Amniotic stem cell (primary cell): ENCODE measurements at places on chromosomes 7 and 10.

DNA sequence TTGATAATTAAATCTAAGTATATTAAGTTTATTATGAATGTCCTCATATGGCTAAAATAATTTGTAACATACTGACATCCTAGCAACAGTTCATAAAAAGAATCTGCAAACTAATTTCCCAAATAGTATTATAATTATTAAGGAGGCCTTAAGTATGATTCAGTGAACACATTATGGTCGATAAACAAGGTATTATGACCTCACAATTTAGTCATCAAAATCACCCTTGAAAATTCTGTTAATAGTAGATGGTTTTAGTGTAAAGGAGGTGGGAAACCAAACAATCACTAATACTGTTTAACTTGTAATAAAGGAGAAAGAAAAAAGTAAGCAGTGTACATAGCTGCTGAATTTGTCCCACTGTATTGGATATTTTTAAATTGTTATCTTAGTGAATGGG, 2.1 kb downstream of the ETV1 start:
- DNase-seq: no peak

DNA sequence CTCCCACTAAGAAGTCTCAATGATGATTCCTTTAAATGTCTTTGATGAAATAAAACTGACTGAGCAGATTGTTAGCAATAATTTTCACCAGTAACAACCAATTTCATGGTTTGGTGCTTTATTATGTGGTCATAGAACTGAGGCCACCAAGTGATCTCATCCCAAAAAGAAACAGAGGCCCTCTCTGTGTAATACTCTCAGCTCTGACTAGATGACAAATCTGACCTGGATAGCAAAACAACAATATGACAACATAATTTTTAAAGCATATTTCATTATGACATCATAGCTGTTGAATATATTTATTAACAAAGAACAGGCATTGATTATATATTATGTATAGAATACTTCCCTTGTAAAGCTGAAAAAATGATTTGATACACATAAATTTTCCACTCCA, 5.9 kb downstream of the SEMA3E start:
- DNase-seq: no peak

GRCh38 chr7:130365511-130366441, 14.5 kb upstream of the CPA1 start:
- DNase-seq: no peak

GRCh38 chr7:42980514-42980913, 48.3 kb downstream of the MRPL32 start:
- no peak for DNase-seq

GRCh38 chr7:43076189-43076605, 36.2 kb upstream of the HECW1 start:
- DNase-seq: no peak

GRCh38 chr10:25039531-25039930, 23.1 kb downstream of the THNSL1 start:
- DNase-seq: no peak

GRCh38 chr7:140624392-140625191, 16.0 kb downstream of the DENND2A start:
- no peak for DNase-seq

DNA sequence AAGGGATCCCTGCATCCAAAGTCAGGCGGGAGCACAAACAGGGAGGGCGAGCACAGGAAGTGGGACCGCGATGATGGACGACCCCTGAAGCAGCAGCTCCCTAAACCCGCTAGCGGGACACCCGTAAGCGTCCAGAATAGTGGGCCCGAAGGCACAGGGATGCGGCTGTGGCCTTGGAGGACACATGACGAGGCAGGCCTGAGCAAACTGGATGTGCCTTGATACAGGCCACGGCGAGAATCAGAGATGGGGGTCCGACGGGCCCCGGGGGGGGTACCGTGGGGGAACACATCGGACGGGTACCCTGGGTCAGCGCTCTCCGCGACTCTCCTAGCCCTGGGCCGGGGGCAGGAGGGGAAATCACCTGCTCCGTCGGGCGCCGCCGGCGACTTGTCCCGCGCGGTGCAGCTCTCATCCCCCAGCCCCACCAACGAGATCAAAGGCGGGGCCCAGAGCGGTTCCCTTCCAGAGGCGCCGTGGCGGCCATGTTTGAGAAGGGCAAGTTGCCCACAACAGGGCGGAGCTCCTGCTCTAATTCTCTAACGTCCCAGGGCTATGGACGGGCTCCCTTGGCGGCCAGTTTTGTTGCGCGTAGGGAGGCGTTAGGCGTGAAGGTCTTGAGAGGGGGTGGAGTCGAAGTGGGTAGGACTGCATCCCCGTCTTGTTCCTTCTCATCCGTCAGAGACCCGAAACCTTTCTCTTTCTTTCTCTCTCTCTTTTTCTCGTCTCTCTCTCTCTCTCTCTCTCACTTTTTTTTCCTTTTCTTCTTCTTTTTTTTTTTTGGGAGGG, at the start of gene CUEDC2:
Gene CUEDC2, minus strand, starts transcription at position 413 of the 789 bp plus-strand sequence. CDS start 7,386 bp downstream, outside the sequence.
- peak; percentile 94 for DNase-seq

DNA sequence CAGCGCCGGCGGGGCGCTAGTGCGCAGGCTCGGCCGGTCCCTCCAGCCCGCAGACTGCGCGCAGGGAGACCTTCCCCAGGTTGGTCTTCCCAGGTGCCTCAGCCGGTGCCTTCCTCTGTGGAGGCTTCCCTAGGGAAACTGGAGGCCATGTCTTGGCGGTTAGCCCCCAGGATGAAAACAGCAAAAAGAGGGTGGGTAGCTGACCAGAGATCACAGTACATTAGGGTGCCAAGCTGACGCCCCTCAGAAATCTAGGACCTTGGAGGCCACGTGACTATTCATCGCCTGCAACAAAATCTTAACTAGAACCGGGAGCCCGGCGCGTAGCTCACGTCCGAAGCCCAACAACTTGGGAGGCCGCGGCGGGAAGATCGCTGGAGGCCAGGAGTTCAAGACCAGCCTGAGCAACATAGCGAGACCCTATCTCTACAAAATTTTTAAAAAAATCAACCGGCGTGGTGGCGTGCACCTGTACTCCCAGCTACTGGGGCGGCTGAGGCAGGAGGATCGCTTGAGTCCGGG, 327 bp upstream of the FIS1 start:
- no peak for DNase-seq

- peak; percentile 30 for DNase-seq
These were observed 573.0 kb upstream of the IGFBP3 start for GRCh38 chr7:46494028-46494427.

DNA sequence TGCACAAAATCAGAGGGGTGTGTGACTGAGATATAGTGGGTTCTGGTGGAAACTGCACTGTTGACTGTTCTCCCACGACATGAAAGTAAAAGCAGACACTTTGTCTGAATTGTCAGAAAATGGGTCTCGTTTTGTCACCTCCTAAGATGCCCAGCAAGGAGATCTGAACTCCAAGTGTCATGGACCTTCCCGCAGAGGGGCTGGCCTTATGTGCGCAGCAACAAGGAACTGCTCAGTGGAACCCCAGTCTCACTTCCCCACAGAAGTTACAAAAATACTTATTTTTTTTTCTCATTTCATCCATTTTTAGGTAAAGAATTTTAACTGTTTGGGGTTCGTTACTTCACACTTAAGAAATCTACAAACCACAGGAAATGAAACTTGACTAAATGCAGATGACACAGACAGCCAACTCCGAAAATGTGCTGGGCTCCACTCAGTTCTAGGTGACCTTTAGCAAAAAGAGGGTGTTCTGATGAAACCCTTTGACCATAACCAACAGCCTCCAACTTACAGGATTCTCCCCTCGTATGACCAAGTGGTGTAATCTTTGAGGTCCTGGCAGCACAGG, 115.0 kb downstream of the FAM107B start:
- DNase-seq: no peak

GRCh38 chr7:69599955-69600709, 1.9 kb downstream of the AUTS2 start:
- DNase-seq: no peak

GRCh38 chr7:37284805-37285231, 163.8 kb downstream of the ELMO1 start:
- DNase-seq: no peak

GRCh38 chr7:140153666-140154161, 23.1 kb downstream of the KDM7A start:
- DNase-seq: no peak

DNA sequence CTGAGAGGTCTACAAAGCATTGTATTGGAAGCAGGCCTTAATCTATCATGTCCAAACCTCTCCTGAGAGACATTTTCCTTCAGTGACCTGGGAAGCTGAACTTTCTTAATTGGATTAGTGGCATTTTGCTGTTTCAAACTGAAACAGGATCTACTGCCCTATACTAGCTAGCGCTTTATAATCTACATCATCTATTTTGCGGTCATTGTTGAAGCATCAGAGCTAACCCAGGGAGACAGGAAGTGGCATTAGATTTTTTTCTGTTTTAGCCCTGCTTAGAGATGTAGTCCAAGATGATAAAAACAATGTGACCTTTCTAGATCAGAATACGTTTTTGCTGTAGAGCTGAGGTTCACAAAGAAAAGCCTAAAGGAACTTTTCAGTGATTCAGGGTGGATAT, 147.4 kb upstream of the AGR3 start:
- no peak for DNase-seq

- DNase-seq: no peak
These were observed 222.2 kb downstream of the DNAJB6 start for GRCh38 chr7:157558875-157559595.

GRCh38 chr7:4202954-4203353, 479.1 kb upstream of the FOXK1 start:
- DNase-seq: no peak

DNA sequence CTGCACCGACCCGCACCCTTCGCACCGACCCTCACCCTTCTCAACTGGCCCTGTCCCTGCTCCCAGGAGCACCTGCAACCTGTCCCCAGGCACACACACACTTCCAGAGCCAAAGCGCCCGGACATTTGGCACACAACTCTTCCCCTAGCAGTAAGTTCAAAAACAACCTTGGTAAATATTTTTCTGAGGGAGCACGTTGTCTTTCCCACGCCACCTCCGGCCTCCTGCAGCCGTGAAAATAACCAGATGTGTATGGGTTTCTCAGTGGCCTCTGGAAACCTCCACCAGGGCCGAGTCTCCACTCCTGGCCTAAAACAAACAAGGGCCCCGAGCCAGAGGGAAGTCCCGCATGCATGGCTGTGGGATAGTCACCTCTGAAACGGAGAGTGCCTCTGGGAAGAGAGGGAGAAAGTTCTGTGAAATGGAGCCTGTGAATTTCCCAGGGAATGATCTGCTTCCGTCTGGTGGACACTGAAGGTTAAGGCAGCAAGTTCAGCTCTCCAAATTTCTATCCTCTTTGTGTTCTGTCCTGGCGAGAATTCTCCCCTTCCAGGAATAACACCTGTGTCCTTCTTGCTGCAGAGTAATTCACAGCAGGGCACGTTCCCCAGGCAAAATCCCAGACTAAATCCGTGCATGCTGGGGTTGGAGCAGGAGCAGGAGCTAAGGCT, 15.8 kb downstream of the PODXL start:
- no peak for DNase-seq

- DNase-seq: no peak
These were observed 129.0 kb downstream of the BICC1 start for GRCh38 chr10:58641708-58642107.

DNA sequence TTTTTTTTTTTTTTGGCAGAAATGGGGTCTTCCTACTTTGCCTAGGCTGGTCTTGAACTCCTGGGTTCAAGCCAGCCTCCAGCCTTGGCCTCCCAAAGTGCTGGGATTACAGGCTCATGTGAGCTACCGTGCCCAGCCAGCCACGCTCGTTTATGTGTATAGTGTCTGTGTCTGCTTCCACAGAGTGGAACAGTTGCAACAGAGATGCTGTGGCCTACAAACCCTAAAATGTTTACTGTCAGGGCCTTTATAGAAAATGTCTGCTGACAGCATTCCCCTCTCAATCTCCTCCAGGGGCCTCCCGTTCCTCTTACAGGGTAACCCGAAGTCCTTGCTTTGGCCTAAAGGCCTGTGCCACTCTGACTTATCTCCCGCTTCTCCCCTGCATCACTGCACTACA, 87.6 kb upstream of the LEP start:
- no peak for DNase-seq

DNA sequence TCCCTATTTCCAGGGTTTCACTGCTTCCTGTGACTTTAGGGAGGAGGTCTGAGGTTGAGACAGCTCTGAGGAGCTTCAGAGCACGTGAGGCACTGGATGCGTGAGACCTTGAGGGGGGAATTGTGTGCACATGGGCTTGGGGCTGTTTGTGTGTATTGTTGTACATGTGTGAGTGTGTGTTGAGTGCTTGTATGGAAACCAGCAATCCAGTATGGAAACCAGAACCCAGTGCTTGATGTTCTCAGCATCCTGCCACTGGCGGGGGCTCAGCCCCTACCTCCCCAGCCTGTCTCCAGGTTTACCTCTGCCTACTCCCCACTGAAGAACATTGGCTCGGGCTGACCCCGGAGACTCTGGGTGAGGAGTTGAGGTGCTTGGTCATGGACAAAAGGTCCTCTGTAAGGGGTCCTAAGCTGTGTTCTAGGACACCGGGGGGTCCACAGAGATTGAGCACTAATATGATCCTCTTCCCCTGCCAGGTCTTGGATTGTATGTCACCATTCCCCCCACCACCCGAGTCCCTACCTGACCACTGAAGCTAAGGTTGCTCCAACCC, 20.8 kb downstream of the SFTPD start:
- DNase-seq: no peak

DNA sequence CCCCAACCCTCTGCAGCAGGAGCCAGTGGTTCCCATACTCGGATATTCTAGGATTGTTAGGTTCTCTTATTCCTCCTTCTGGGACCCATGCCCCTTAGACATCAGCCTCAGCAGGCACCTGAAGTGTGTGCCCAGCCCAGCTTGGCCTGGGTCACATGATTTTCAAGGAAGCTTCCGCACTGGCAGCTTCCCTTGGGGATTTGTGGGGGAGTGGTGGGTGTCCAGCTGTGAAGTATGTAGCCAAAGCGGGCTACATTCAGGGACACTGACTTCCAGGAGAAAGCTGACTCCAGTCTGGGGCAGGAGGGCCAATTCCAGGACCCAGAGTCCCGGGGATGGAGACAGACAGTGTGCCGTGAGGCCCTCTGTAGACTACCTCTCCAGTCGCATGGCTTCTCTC, 1.3 kb downstream of the LDB1 start:
- no peak for DNase-seq

DNA sequence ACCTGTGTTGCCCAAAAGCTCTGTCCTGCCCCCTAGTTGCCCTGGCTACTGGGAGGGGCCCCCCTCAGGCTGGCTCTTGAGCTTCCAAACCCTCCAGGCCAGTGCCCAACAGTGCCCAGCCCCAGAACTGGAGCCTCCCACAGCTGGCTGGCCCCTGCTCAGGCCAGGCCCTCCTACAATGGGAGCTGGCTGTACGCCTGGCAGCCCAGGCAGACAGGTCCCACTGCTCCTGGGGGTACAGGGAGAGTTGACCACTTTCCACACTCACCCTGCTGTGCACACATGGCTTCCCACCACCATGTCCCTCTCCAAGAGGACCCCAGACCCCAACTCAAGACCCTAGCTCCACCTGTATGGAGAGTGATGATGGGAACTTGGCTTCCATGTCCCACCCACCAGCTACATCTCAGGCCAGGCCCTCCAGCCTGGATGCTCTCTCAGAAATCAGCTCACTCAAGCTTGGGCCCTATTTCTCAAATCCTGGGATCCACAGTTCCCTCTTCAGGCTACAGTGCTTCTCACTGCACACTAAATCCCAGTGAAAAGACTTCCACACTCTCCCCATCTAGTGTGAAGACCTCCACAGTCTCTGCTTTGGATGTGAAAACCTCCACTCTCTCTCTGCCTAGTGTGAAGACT, 92.6 kb downstream of the OAT start:
- no peak for DNase-seq
